ENCODE measurements at places on chromosomes 1 and 21.

- DNase-seq: no peak
These were observed 123.2 kb downstream of the TYW3 start for GRCh38 chr1:74856174-74856573.

GRCh38 chr1:16208270-16208987 lies 4.0 kb downstream of the ARHGEF19 start:
- DNase-seq: no peak

DNA sequence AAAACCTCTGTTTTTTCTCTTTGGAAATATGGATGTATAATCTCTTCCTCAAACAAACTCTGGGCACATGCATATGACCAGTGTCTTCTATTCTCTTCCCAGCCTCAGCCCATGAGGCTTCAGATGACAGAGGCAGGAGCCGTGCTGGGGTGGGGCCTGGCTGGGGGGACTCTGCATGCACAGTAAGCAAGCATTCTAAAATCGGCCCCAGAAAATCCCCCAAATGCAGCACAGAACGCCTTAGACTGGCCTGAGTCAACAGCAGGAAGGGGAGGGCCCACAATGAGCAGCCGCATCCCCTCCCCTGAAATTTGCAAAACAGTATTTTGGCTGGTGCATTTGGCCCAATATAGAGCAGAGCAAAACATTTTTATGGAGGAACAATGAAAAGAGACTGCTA lies 47.8 kb downstream of the ITPKB start:
- no peak for DNase-seq

DNA sequence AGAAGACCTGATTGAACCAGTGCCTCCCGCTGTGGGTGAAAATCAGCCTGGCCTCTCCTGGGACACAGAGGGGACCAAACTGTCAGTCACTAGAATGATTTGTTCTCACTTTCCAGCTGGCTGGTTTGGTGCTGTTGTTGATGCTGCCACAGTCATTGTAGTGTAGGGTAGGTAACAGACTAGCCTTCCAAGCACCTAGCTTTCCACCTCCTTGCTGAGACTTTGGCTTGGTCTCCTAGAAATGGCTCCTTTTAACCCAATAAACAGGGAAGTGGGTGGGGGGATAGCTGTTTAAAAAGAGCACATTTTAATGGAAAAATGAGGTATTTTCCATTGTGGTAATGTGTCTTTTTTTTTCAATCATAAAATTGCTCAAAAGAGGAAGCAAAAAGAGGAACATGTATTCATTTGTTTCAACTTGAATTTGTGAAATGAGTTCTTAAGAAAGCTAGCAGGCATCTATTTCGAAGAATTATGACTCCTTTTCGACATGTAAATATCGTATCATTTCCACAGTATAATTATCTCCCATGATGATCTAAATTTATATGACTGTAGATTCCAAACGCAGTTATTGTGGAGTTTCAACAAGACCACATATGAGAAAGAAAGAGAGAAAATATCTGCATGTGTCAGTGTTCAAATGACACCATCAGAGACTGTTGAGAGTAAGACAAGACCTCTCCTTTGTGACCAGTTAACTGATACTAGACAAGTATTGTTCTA lies 190.1 kb downstream of the HLX start:
- no peak for DNase-seq

DNA sequence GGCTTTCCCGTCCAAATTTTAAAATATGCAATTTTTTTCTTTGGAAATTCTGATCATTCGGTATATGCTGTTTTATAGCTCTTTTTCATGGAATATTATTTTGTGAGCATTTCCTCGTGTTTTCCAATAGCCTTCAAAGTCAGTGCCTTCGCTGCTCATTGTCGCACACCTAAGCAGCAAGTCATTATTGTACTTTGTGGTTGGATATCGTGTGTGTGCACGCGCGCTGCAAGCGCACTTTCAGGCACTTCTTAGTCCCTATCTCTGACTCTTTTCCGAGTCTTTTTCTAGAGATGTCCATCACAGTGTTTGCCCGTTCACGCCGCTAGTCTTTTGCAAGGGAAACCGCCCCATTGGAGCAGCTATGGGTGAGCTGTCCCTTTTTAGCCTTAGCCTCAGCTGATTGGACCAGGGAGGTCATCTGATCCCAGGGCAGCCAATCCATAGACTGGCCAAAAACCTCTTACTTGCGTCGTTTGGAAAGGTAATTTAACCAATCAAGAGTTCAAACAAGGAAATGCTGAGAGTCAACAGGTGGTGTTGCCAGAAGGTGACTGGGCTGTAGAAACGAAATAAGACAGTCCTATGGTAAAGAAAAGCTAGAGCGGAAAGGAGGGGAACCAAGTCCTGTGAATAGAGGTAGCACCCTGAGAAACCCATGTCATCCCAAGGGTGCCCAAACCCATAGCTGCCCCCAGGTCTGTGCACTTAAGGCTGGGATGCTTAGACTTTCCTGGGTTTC lies 710 bp upstream of the HYI start:
- no peak for DNase-seq

GRCh38 chr1:43415901-43416300 lies 26.2 kb downstream of the SZT2 start:
- DNase-seq: no peak

DNA sequence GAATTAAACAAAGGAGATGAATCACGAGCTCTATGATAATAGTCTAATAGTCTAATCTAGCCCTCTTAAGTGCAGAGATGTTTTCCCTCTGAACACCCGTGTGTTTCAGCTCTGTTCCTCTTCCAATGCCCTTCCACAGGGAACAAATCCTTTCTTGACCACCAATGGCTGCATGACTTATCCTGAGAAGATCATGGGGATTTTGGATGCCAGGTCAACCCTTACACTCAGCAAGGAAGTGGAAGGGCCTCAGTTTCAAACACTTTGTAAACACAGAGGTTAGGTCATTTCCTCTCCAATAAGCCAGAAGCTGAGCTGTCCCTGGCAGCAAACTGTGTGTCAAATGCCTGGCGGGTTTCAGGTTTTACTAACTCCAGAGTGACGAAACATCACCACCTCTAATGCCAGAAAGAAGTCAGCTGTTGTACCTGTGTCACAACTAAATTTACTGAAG lies 200.0 kb downstream of the GABPA start:
- no peak for DNase-seq

- DNase-seq: peak; percentile 80
These were observed at the start of gene E2F2 for GRCh38 chr1:23530747-23531561. E2F2 (minus strand) TSS chr1:23531233; CDS start chr1:23530793, 440 bp downstream.

DNA sequence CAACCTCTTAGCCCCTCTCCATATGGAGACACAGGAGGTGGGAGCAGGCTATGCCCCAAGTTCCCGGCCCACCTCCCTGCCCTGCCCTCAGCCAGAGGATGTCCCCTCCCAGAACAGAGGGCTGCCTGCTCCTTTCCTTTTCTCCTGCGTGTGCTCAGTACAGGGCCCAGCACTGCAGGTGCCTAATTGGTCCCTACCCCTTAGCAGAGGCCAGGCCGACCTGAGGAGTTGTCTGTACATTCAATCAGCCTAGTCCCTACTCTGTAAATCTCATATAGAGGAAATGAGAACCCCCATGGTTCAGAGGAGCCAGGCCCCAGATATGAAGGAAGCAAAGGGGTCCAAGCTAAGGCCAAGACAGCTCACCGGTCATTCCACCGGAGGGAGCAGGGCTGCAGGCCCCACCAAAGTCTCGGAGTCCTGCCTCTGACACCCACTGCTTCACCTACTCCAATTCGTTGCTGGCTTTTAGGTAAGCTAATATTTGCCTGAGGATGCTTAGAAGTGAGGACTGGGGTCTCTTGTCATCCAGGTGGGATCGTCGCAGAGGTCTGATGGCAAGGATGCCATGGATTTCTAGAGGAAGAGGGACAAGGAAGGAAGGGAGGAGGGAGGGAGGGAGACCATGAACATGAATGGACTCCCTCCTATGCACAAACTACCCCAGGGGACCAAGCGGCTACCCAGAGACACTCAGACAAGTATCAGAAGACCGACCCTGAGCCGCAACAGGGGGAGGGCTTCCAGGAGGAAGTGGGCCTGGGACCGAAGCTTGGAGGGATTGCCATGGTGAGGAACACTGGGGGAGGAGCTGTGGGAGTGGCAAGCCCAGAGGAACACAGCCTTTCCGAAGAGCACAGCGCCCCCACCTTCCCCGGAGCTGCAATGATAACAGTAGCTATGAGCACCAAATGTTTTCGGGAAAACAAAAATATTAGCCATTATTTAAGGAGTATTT lies 30.4 kb upstream of the FOXO6 start:
- no peak for DNase-seq

- DNase-seq: no peak
These were observed 63.0 kb downstream of the HIVEP3 start for GRCh38 chr1:41855713-41856112.

DNA sequence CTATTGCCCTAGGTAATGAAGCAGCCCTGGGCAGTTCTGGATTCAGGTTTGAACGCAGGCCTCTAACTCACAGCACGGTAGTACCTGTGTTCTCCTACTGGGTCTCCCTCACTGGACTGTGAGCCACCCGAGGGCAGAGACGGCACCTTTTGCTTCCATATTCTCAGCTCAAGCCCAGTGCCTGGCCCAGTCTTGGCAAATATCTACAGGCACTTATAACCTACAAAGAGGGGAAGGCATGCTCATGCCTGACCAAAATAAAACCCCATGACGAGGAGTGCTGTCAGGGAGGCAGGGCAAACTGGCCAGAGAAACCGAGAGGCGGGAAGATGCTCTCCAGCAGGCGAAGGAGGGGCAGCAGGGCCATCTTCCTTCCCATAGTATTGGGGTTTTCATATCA lies 91.1 kb downstream of the DDX20 start:
- DNase-seq: no peak

- peak; percentile 46 for DNase-seq
These were observed 8.4 kb upstream of the IKBKE start for GRCh38 chr1:206461602-206462455.

DNA sequence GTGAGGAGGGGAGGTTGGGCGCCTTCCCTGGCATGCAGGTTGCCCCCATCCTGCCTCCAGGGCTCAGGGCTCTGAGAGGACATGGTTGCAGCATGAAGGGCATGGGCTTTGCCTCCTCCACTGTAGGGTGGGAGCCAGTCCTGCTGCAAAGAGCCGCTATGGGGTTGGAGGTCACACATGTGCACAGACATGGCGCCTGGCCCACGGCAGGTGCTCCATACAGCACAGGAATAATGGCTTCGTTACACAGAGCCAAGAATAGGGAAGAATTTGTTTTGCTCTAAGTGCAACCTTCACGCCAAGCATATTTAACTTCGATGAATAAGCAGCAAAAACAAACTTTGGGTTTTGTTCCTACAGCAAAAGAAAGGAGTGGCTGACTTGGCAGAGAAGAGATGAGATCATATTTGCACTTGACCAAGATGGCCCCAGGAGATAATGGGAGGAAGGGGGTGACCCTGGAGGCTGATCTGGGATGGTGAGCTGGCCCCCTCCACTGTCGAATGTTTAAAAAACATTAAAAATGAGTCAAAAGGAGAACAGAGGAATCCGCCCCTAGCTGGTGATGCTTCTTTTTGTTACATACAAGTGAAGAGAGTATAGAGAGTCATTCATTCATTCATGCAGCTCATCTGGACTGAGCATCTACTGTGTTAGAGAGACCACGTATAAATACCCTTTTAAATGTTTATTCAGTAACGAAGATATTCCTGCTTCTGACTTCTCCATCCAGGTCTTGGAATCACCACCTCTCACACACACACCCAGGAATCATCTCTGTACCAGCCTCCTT lies 12.4 kb upstream of the C2CD2 start:
- DNase-seq: no peak

- DNase-seq: no peak
These were observed 39.0 kb downstream of the NEXN start for GRCh38 chr1:77927414-77927813.

DNA sequence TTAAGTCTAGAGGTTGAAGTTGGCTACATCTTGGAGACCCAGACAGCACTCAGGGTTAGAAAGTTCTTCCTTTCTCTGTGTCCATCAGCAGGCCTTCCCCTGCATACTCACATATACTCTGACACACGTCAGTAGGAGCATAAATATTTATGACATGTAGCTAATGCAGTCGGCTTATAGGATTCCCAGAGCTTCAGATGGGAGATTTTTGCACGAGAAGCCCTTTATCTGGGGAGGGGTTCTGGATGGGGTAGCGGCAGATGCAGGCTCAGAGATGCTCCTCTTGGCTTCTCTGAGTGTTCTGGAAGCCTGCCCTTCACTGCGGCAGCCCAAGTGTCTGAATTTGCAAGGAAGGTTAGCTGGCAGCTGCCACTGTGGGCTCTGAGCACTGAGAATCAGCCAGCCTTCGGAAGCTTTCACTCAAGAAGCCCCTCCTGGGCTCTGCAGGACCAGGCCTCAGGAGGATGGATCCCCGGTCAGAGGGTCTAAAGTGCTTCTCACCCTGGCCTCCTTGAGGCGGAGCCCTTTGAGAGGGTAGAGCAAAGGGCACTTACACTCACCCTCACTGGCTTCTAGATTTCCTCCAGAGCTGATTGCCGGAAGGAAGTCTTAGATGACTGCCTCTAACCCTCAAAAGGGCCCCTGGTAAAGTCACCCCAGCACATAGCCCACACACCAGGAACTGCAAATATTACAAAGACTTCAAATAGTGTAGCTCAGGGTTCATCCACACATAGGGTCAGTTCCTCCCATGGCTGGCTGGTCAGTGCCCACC lies 68.1 kb upstream of the NFASC start:
- DNase-seq: no peak

GRCh38 chr1:47684964-47685762 lies 247.3 kb downstream of the FOXD2 start:
- no peak for DNase-seq

GRCh38 chr1:22052115-22053016 lies at the start of gene CDC42:
CDC42 (plus strand) TSS chr1:22052709; CDS start chr1:22078479, 25,770 bp downstream.
- peak; percentile 88 for DNase-seq

GRCh38 chr1:204575221-204576190 lies 59.3 kb downstream of the MDM4 start:
- DNase-seq: no peak

GRCh38 chr1:171623651-171624331 lies 1.7 kb downstream of the MYOCOS start:
- no peak for DNase-seq

GRCh38 chr21:45108808-45109781 lies 34.7 kb downstream of the ADARB1 start:
- DNase-seq: no peak

DNA sequence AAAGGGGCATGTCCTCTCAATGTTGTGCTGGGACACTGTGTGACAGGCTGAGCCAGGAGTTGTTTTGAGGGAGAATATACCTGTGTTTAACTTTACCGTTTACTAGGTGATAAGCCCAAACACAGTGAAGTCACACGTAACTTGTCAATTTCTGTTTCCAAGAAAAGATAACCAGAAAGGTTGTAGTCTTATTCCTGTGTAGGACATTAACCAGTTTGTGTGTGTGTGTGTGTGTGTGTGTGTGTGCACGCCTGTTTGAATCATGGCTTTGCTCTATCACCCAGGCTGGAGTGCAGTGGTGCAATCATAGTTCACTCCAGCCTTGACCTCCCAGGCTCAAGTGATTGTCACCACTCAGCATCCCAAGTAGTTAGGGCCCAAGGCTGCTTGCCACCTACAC lies 83.6 kb downstream of the MRPS6 start:
- no peak for DNase-seq

Data from right kidney (tissue), 9 donors.